ENCODE measurements at places on chromosomes 5 and 9. TPM values are rescaled to one million over a fixed set of nuclear protein-coding genes. Genes with fewer than 3 reads are reported as not detected.
A peak's percentile ranks its signal among the peaks of the same experiment; 100 is the strongest.

DNA sequence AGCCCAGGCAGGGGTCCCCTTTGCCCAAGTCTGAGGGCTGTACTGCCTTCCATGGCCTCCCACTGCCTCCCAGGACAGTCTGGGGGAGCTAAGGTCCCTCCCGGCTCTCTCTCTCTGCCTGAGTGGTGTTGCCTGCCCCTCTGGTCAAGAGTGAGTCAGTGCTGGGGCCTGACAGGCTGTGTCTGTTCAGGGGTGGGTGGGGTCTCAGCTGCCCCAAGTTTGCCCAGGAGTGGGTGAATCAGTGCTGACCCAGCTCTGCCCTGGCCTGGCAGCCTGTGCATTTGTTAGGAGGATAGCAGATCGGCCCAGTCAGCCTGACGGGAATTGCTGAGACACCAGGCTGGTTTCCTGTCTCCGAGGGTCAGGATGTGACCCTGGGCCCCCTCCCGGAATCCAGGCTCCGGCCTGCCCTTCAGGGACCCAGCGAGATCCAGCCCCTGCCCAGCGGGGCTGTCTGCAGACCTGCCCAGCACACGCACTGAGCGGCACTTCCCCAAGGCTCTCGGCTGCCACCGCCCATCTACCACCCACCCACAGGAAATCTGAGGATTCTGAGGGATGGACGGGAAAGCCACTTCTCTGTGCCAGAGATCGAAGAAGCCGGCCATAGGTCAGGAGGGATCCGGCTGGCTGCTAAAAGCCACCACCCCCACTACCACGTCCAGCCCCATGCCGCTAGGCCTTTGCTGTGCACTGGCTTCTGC is 15.9 kb downstream of the ENG start:
- DNase-seq: no peak

GRCh38 chr5:95664204-95664786 is 17.7 kb downstream of the RFESD start:
- DNase-seq: peak; percentile 42

GRCh38 chr5:122170620-122171019 is 41.3 kb downstream of the ZNF474 start:
- no peak for DNase-seq

DNA sequence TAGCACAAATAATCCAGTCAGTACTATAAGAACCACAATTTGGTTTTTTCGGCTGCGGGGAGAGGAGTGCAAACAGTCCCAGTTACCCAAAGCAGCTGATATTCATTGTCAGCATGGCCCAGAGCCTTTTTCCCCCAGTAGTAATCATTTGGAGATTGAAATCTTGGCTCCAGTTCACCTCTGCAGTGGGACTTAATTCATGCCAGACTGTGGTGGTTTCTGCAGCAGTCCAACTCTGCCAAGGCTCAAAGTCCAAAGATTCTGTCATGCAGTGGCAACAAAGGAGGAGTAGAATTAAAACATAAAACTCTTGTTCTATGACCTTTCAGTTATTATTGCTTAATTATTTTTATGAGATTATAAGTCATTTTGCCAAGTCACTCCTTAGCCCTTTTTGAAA is 25.0 kb upstream of the TRIM36 start:
- DNase-seq: no peak

DNA sequence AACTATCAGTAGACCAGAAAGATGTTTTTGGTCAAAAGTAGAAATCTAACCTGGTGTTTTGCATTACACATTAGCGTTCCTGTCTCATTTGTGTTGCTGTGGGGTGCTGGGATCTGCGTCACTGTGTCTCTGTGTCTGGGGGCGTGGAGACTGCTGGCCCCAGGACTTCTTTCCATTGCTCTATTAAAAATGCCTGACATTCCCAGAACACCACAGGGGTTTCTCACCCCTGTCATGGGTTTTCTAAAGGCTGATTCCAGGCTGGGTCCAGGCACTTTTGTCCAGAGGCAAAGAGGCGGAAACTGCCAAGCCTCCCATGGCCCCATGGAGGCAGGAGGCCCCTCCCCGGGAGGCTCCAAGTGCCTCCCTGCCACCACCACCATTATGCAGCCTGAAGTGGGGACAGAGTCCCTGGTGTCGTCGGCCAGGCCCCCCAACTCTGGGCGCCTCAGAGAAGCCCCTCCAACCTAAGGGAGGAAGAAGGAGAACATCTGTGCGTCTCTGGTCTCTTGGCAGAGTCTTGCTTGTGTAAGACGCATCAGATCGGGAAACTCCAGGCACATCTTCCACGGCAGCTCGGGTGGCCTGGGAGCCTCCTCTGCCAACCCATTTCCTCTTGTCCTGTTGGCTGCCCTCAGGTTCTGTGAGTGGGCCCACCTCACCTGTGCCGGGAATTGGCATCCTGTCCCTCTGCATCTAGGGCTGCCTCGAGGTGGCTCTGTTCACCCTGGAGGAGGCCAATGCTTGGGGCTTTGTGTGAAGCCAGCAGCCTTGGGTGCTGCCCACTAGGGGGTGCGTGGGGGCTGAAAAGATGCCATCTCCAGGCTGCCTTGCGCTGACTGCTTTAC is 13.8 kb upstream of the PLEKHG4B start:
- DNase-seq: peak; percentile 72

DNA sequence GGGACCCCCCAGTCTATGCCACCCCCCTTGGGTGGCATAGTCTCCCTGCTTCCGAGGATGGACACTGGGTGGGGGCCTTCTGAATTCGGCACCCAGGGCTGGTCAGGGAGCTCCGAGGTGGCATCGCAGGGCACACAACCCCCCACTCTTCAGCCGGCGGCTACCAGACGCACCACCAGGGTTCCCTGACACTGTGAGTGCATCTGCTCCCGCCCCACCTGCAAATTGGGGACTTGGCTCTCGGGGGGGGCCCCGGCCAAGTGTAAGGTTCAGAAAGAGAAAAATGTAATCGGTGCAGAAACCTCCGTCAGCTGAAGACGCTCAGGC is 12.7 kb upstream of the QSOX2 start:
- no peak for DNase-seq

DNA sequence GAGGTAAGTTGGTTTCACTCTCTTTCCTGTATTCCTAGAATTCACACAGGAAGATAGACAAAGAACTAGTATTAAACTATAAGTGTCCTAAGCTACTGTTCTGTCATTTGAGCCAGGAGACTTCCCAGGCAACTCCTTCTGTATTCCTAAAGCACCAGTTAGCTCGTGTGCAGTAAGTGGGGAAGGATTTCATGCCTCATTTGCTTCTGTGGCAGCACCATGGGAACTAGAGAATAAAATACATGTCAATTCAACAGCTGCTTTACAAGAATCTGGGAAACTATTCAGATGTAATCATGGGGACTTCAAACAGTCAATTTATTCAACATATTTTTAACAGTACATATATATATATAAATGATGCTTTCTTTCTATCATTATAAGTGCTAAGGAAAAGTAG is 762.3 kb downstream of the PRELID2 start:
- no peak for DNase-seq

GRCh38 chr5:80656425-80656824 is 1.6 kb upstream of the DHFR start:
- DNase-seq: peak; percentile 36

DNA sequence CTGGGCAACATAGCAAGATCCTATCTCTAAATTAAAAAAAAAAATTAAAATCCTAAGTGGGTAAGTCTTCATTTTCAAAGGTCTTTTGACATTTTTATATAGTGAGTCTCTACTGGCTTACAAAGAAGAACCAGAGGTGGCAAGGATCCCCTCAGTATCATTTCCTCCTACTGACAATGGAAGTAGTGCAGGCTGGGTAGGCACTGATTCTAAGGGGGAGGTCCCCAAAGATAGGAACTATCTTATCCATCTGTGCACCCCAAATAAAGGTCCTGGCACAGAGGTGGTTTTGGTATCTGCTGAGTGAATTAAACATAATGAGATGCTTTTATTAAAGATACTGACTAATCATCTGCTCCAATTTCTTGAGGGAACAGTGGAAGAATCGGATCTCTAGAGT is 4.2 kb downstream of the FAM193B start:
- DNase-seq: no peak

DNA sequence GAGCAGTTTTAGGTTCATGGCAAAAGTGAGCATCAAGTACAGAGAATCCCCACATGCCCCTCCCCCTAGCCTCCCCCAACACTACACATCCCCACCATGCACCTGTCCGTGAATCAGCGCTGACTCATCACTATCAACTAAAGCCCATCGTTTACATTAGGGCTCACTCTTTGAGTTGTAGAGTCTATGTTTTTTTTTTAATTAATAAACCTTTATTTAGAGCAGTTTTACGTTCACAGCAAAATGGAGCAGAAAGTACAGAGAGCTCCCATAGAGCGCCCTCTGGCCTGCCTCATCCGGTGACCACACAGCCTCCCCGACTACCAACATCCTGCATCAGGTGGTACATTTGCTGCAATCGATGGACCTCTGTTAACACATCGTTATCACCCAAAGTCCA is 47.9 kb upstream of the UNC5A start:
- no peak for DNase-seq

DNA sequence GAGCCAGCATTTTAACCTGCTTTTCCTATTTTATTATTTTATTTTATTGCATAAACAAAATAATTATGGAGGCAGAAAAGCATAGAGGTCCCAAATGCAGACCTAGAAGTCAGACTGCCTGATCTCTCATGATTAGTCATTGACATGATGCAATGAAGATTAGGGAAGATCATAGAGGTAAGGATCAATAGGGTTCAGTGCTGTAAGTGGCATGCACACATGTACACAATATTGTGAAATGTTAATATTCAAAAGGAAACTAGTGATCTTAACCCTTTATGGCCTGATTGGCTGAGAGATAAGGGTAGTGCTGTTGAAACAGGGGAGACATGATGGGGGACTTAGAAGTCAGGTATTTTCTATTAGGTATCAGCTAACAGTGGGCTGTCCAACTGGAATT is 1.1 kb upstream of the FRRS1L start:
- no peak for DNase-seq

- no peak for DNase-seq
These were observed 6.4 kb downstream of the SOWAHA start for GRCh38 chr5:132819468-132819867.

- no peak for DNase-seq
These were observed 15.0 kb downstream of the SLC6A3 start for GRCh38 chr5:1430121-1430795.

- peak; percentile 96 for DNase-seq
These were observed at the start of the genes BRIX1 and RAD1 for GRCh38 chr5:34915139-34915855. TSS of gene BRIX1 (plus strand) at chr5:34915711. CDS start at chr5:34915739, 28 bp downstream. TSS of gene RAD1 (minus strand) at chr5:34915504. CDS start at chr5:34914892, 612 bp downstream.

GRCh38 chr5:32261198-32261597 is 51.5 kb downstream of the MTMR12 start:
- peak; percentile 10 for DNase-seq

GRCh38 chr5:113243349-113243664 is 191.5 kb downstream of the TSSK1B start:
- no peak for DNase-seq

GRCh38 chr5:145978171-145978570 is 41.8 kb downstream of the SH3RF2 start:
- no peak for DNase-seq

GRCh38 chr5:61866930-61867329 is 439.1 kb upstream of the KIF2A start:
- DNase-seq: no peak

- DNase-seq: no peak
These were observed 41.0 kb downstream of the NEK6 start for GRCh38 chr9:124298646-124299235.

GRCh38 chr5:136769093-136769492 is 403.7 kb upstream of the TRPC7 start:
- DNase-seq: no peak

- DNase-seq: no peak
These were observed 74.5 kb downstream of the SH3TC2 start for GRCh38 chr5:148988328-148988727.

Gene NKD2
- 0.22 TPM for total RNA-seq

Gene CDC25C
- total RNA-seq: 21.1 TPM

Gene SLCO6A1
- total RNA-seq: not detected

Gene MARCHF11
- total RNA-seq: not detected

Gene CDH18
- total RNA-seq: not detected

Gene IFNA13
- total RNA-seq: not detected

Gene MARVELD2
- 2.0 TPM for total RNA-seq

Gene LHX6
- total RNA-seq: not detected

Gene KDM4C
- 60.2 TPM for total RNA-seq

Data from OCI-LY7 (cell line).